Lung (tissue), 17 donors: ENCODE measurements at places on chromosomes 16 and 17. TPM values are rescaled to one million over a fixed set of nuclear protein-coding genes. Genes with fewer than 3 reads are reported as not detected.

C16orf74 gene
- 2.6 TPM for polyA plus RNA-seq

TP53TG3F gene
- 0.06 TPM for polyA plus RNA-seq

FOXN1 gene
- 0.18 TPM for polyA plus RNA-seq

TVP23A gene
- polyA plus RNA-seq, result 0.22 TPM

SLC6A2 gene
- polyA plus RNA-seq, result 0.02 TPM

ITGA2B gene
- polyA plus RNA-seq, result 6.3 TPM

JMJD6 gene
- 52.9 TPM for polyA plus RNA-seq

IRX3 gene
- polyA plus RNA-seq, result 51.1 TPM

KRTAP4-6 gene
- polyA plus RNA-seq, result not detected

GRCh38 chr17:63463771-63464170, 13.1 kb upstream of the ACE start:
- no peaks in the 10 kb centered on the region for H3K36me3 ChIP-seq
- H3K27ac ChIP-seq, result no peak overlapping the region
- H3K4me3 ChIP-seq, result no peak overlapping the region
- no peaks in the 10 kb centered on the region for H3K27me3 ChIP-seq

- peaks cover 10% of the 10 kb centered on the region for H3K36me3 ChIP-seq
- no peak for DNase-seq
- no peak overlapping the region for H3K27ac ChIP-seq
Observed at GRCh38 chr16:81786321-81786720, 7.2 kb downstream of the PLCG2 start.

DNA sequence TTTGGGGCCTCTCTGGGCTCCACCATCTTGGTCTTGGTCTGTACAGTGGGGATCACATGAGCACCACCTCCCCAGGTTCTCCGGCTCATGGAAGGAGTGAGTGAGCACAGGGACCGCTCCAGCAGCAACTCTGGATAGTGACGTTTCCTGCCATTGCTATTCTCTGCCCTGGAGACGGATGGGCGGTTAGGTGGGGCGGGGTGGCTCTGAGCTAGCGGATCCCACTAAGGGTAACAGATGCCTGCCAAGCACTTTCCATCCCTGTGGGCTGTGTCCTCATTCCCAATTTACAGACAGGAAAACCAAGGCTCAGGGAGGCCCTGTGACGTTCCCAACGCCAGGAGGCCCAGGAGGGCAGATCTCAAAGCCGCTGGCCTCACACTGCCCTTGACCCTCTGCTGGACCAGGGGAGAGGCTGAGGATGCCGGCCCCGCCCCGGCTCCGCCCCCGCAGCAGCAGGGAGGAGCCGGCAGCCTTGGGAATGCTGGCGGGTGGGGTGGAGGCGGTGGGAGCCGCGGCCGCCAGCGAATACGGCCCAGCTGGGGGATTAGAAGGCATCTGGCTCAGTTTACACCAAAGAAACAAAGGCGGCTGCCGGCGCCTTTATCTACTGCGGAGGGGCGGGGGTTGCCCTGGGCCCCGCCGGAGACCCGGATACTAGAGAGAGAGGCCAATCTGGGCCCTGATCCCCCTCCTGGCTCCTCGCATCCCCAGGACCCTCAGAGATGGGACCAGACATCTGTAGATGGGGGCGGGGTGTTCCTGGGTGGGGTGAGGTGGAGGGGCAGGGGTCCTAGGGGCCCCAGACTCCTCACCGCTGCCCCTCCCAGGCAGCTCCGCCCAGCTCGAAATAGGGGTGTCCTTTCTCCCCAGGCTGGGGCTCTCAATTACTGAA, 122.3 kb upstream of the CIBAR2 start:
- H3K4me3 ChIP-seq, result no peak overlapping the region
- peaks cover 36% of the 10 kb centered on the region for H3K4me1 ChIP-seq
- no peaks in the 10 kb centered on the region for H3K36me3 ChIP-seq

DNA sequence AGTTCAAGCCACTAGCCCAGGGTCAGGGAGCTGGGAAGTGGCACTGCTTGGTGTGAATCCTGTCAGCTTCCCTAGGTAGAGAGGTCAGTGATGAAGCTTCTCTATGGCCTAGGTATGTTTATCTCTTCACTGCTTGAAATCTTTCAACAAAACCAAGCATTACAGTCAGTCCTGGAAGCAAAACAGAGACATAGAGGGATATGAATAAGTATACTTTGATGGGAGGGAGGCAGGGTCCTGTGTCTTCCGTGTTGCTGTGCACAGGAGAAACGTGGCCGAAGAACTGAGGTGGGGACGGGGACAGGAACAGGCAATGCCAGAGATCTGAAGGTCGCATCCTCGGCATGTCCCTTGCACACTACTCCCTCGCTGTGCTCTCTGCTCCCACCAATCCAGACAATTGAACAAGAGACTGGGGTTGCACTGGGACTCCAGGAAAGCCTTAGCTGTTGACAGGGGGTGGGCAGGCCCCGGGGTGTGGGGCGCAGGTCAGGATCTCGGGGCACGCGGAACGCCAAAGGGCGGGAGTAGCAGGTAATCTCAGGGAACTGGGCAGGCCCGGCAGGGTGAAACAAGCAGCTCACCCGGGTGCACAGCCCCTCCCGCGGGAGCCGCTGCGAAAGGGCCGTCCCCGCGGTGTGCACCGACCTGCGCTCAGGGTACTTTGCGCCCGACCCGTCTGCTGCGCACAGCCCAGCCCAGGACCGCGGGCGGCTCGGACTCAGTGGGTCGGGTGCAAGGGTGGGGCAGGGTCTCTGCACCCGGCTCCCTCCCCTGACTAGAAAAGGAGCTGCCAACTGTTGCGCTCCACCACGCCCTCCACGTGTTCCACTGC, at the start of gene MT1H:
MT1H (plus strand) TSS at position 810 of the 835 bp plus-strand sequence. CDS start 71 bp downstream, outside the sequence.
- H3K27me3 ChIP-seq, result peaks cover 89% of the 10 kb centered on the region
- H3K36me3 ChIP-seq, result no peaks in the 10 kb centered on the region
- H3K4me1 ChIP-seq, result no peaks in the 10 kb centered on the region
- H3K27ac ChIP-seq, result no peak within 1 kb of the TSS

GRCh38 chr16:88566158-88566557, 4.0 kb upstream of the ZC3H18 start:
- H3K27ac ChIP-seq, result no peak overlapping the region
- no peaks in the 10 kb centered on the region for H3K36me3 ChIP-seq
- no peak for DNase-seq
- H3K27me3 ChIP-seq, result no peaks in the 10 kb centered on the region

- H3K4me1 ChIP-seq, result peaks cover 30% of the 10 kb centered on the region
- peak; percentile 65 for DNase-seq
- no peaks in the 10 kb centered on the region for H3K27me3 ChIP-seq
- no peak overlapping the region for H3K4me3 ChIP-seq
- peaks cover 2% of the 10 kb centered on the region for H3K36me3 ChIP-seq
- H3K27ac ChIP-seq, result peak overlapping the region; percentile 89
Observed at GRCh38 chr16:85055493-85056210, 28.1 kb downstream of the KIAA0513 start.

GRCh38 chr16:6232056-6232455, 1100.6 kb upstream of the RBFOX1 start:
- no peak overlapping the region for H3K4me3 ChIP-seq
- no peak overlapping the region for H3K27ac ChIP-seq
- no peaks in the 10 kb centered on the region for H3K4me1 ChIP-seq
- no peaks in the 10 kb centered on the region for H3K27me3 ChIP-seq

GRCh38 chr16:83296505-83296904, 511.3 kb upstream of the HSBP1 start:
- no peak for DNase-seq
- H3K4me1 ChIP-seq, result no peaks in the 10 kb centered on the region
- no peaks in the 10 kb centered on the region for H3K27me3 ChIP-seq
- no peak overlapping the region for H3K27ac ChIP-seq
- H3K4me3 ChIP-seq, result no peak overlapping the region

DNA sequence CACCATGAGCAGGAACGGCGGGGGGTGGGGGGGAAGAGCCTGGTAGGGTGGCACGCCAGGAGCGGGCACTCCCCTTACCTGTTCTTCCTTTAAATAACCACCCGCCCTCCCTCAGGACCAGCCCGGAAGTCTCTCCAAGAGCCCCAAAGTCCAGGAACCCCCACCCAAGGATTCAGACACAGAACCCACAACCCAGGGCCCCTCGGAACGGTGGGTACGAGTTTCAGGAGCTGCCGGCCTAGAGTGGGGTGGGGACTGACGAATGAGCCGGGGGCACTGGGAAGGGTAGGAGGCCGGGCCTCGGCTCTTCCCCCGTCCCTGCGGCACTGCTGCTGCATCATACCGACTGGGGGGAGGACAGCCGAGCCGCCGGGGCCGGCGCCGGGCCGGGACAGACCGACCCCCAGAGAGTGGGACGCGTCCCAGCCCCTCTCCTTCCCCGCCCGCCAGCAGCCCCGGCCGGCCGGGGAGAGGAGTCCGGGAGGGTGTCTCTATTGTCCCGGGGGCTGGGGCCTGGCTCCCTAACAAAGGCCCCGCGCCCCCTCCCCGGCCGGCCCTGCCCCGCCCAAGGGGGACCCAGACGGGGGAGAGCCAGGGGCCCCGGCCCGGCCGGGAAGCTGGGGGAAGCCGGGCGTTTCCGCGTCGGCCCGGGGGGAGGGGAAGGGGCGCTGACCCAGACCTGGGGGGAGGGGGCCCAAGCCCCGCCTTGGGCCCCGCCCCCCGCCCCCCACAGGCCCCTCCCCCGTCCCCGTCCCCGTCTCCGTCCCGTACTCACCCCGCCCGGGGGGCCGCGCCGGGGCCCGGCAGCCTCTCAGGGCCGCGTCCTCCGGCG, 747 bp downstream of the ATXN7L3 start:
- DNase-seq, result peak; percentile 82
- peaks cover 14% of the 10 kb centered on the region for H3K4me1 ChIP-seq
- peak overlapping the region; percentile 96 for H3K27ac ChIP-seq
- peak overlapping the region; percentile 53 for H3K4me3 ChIP-seq
- peaks cover 31% of the 10 kb centered on the region for H3K36me3 ChIP-seq

- no peak overlapping the region for H3K4me3 ChIP-seq
- DNase-seq, result no peak
- H3K27me3 ChIP-seq, result no peaks in the 10 kb centered on the region
- no peaks in the 10 kb centered on the region for H3K4me1 ChIP-seq
Observed at GRCh38 chr16:8551388-8552332, 38.7 kb downstream of the TMEM114 start.

DNA sequence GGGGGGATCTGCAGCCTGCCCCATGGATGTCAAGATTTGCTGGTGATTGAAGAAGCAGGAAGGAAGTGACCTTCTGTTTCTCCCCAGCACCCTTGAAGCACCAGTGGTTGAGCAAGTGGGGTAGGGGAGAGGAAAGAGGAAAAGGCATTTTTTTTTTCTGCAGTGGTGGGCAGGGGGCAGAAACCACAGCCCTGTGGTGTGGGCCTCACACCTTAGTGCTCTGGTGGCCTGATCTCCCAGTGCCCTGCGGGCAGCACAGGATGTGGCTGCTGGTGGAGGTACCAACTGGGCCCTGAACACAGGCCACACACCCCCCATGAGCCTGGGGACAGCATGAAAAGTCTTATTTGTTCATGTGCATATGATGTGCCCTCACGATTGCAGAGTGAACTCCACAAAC, 7.1 kb downstream of the ITGAD start:
- H3K27me3 ChIP-seq, result no peaks in the 10 kb centered on the region
- H3K36me3 ChIP-seq, result no peaks in the 10 kb centered on the region
- H3K4me3 ChIP-seq, result no peak overlapping the region

DNA sequence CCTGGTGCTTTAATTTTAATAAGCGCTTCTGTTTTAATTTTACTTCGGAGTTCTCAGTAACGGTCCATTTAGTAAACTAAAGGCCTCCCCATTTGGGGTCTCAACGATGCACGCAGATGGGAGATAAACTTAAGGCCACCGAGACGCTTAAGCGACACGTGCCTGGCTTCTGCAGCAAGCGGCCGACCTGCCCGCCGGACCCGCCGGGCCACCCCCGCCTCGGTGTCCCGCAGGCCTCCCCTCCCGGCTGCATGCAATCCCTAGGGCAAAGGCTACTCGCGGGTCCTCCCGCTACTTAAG, 592 bp downstream of the GCSH start:
- H3K4me1 ChIP-seq, result peaks cover 4% of the 10 kb centered on the region
- no peaks in the 10 kb centered on the region for H3K27me3 ChIP-seq

GRCh38 chr17:44345454-44346026, 438 bp downstream of the GRN start:
- DNase-seq, result peak; percentile 80
- peaks cover 16% of the 10 kb centered on the region for H3K36me3 ChIP-seq
- peak overlapping the region; percentile 71 for H3K4me3 ChIP-seq
- H3K4me1 ChIP-seq, result peaks cover 4% of the 10 kb centered on the region
- no peaks in the 10 kb centered on the region for H3K27me3 ChIP-seq

- DNase-seq, result no peak
- peaks cover 12% of the 10 kb centered on the region for H3K36me3 ChIP-seq
- peaks cover 6% of the 10 kb centered on the region for H3K4me1 ChIP-seq
- peak overlapping the region; percentile 89 for H3K4me3 ChIP-seq
- no peaks in the 10 kb centered on the region for H3K27me3 ChIP-seq
- peak overlapping the region; percentile 94 for H3K27ac ChIP-seq
Observed at GRCh38 chr17:63601439-63602371, 1.0 kb downstream of the TACO1 start.

- H3K4me3 ChIP-seq, result no peak overlapping the region
- DNase-seq, result no peak
- H3K36me3 ChIP-seq, result no peaks in the 10 kb centered on the region
- no peaks in the 10 kb centered on the region for H3K27me3 ChIP-seq
- H3K27ac ChIP-seq, result no peak overlapping the region
- H3K4me1 ChIP-seq, result peaks cover 9% of the 10 kb centered on the region
Observed at GRCh38 chr17:50043290-50044148, 12.4 kb upstream of the ITGA3 start.

GRCh38 chr17:71004413-71004812, 835.1 kb downstream of the KCNJ2 start:
- no peaks in the 10 kb centered on the region for H3K4me1 ChIP-seq
- no peaks in the 10 kb centered on the region for H3K27me3 ChIP-seq
- no peak overlapping the region for H3K4me3 ChIP-seq
- no peaks in the 10 kb centered on the region for H3K36me3 ChIP-seq

DNA sequence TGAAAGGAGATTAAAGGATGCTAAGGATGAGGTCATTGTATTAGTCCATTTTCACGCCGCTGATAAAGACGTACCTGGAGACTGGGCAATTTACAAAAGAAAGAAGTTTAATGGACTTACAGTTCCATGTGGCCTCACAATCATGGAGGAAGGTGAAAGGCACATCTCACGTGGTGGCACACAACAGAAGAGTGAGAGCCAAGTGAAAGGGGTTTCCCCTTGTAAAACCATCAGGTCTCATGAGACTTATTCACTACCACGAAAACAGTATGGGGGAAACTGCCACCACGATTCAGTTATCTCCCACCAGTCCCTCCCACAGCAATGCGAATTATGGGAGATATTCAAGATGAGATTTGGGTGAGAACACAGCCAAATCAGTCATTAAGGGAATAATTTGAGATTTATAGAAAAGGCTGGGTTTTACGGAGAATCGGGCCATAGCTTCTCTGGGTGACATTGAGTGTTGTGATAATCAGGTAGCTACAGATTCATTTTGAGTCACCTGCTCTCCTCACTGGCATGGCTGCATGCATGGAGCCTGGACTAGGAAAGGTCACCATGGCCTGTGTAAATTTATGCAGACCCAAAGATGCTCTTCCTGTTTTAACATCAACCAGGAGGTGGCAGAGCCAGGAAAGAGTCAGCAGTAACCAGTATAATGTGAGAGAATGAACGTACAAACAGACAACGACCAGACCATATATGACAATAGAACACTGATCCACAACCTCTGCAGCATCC, 40.5 kb upstream of the DYNLRB2 start:
- H3K36me3 ChIP-seq, result no peaks in the 10 kb centered on the region
- H3K4me1 ChIP-seq, result no peaks in the 10 kb centered on the region
- no peak overlapping the region for H3K4me3 ChIP-seq
- no peaks in the 10 kb centered on the region for H3K27me3 ChIP-seq
- no peak overlapping the region for H3K27ac ChIP-seq

GRCh38 chr16:30569746-30570635, 1.5 kb downstream of the ZNF688 start:
- no peaks in the 10 kb centered on the region for H3K36me3 ChIP-seq
- H3K27ac ChIP-seq, result no peak overlapping the region
- DNase-seq, result peak; percentile 29
- H3K4me3 ChIP-seq, result no peak overlapping the region
- peaks cover 18% of the 10 kb centered on the region for H3K4me1 ChIP-seq
- no peaks in the 10 kb centered on the region for H3K27me3 ChIP-seq

GRCh38 chr16:30149250-30149930, 26.4 kb upstream of the MAPK3 start:
- no peak for DNase-seq
- H3K4me3 ChIP-seq, result no peak overlapping the region
- no peaks in the 10 kb centered on the region for H3K4me1 ChIP-seq
- no peaks in the 10 kb centered on the region for H3K27me3 ChIP-seq
- no peaks in the 10 kb centered on the region for H3K36me3 ChIP-seq
